ENCODE measurements at places on chromosomes 12 and 14.

DNA sequence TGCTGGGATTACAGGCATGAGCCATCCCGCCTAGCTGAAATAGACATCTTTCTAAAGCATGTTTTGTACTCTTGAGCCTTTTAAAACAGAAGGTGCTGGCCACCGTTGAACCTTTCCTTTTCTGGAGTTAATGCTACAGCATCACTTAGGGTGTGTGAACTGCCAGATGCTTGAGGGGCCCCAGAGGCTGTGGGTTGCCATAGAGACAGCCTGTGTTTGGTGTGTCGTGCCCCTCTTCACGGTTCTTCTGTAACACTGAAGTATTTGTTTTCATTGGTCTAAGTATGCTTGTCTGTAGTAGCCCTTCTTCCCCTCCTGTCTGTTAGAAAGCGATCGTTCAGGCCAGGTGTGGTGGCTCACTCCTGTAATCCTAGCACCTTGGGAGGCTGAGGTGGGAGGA is 30.8 kb downstream of the PLEKHG3 start:
- DNase-seq, result no peak

GRCh38 chr14:106738075-106738474 is 1211.7 kb downstream of the TMEM121 start:
- DNase-seq, result no peak

GRCh38 chr12:109553483-109553882 is 19.8 kb downstream of the MMAB start:
- no peak for DNase-seq

DNA sequence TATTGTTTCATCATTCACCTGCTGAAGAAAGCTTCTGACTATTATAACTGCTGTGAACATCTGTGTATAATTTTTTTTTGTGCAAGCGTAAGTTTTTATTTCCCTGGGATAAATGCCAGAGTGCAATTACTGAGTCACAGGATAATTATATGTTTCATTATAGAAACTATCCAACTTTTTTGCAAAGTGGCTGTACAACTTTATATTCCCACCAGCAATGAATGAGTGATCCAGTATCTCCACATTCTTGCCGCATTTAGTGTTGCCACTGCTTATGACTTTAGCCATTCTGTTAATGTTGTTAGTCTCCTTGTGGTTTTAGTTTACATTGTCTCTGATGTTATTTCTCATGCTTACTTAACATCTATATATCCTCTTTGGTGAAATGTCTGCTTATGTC is 88.1 kb upstream of the CCDC175 start:
- no peak for DNase-seq

GRCh38 chr14:64272019-64272418 is 22.2 kb downstream of the ESR2 start:
- DNase-seq, result no peak

- DNase-seq, result no peak
Measured at GRCh38 chr12:85325442-85325841, 45.4 kb downstream of the ALX1 start.

Measured in activated CD4-positive, alpha-beta T cell treated with anti-CD3 and anti-CD28 coated beads for 4 hours (primary cell).